ENCODE measurements at places on chromosomes 6 and 20. TPM values are rescaled to one million over a fixed set of nuclear protein-coding genes. Genes with fewer than 3 reads are reported as not detected.

DNA sequence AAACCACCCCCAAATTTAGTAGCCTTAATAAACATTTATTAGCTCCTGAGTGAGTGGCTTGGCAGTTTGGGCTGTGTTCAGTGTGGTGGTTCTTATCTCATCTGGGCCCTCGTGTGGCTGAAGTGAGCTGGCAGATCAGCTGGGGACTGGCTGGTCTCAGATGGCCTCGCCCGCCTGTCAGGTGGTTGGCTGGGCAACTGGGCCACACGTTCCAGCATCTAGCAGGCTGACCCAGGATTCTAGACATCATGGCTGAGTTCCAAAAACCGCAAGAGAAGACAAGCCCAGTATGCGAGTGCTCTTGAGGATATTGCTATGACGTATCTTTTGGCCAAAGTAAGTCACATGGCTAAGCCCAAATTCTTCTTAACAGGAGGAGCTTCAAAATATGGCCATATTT is 28.9 kb downstream of the EIF2S2 start:
- no peaks in the 10 kb centered on the region for H3K27me3 ChIP-seq
- H3K27ac ChIP-seq, result peak overlapping the region; percentile 72
- peak; percentile 76 for DNase-seq
- H3K36me3 ChIP-seq, result peaks cover 35% of the 10 kb centered on the region
- H3K4me1 ChIP-seq, result peaks cover 19% of the 10 kb centered on the region

- H3K36me3 ChIP-seq, result no peaks in the 10 kb centered on the region
- H3K4me1 ChIP-seq, result no peaks in the 10 kb centered on the region
- DNase-seq, result peak; percentile 34
- H3K27me3 ChIP-seq, result no peaks in the 10 kb centered on the region
- peak overlapping the region; percentile 84 for H3K4me3 ChIP-seq
Measured at GRCh38 chr20:58650181-58650775, 805 bp upstream of the STX16 start.

The CALHM6 gene
- 3.1 TPM for total RNA-seq

The GLYATL3 gene
- total RNA-seq, result not detected

- no peak overlapping the region for H3K4me3 ChIP-seq
- no peaks in the 10 kb centered on the region for H3K36me3 ChIP-seq
- H3K4me1 ChIP-seq, result no peaks in the 10 kb centered on the region
- no peaks in the 10 kb centered on the region for H3K27me3 ChIP-seq
- no peak for DNase-seq
- H3K27ac ChIP-seq, result no peak overlapping the region
Measured at GRCh38 chr6:32655203-32655710, 11.2 kb downstream of the HLA-DQB1 start.

The CRISP3 gene
- total RNA-seq, result not detected

- H3K27me3 ChIP-seq, result no peaks in the 10 kb centered on the region
- DNase-seq, result no peak
- H3K4me3 ChIP-seq, result no peak overlapping the region
- peaks cover 66% of the 10 kb centered on the region for H3K4me1 ChIP-seq
- peak overlapping the region; percentile 84 for H3K27ac ChIP-seq
Measured at GRCh38 chr20:38091441-38092216, 58.1 kb downstream of the RPRD1B start.

- H3K4me3 ChIP-seq, result no peak overlapping the region
- H3K4me1 ChIP-seq, result peaks cover 16% of the 10 kb centered on the region
- no peaks in the 10 kb centered on the region for H3K27me3 ChIP-seq
- H3K27ac ChIP-seq, result no peak overlapping the region
Measured at GRCh38 chr20:45036044-45036755, 64.7 kb downstream of the KCNS1 start.

- no peak overlapping the region for H3K4me3 ChIP-seq
Measured at GRCh38 chr6:50712291-50712690, 1.0 kb upstream of the TFAP2D start.

DNA sequence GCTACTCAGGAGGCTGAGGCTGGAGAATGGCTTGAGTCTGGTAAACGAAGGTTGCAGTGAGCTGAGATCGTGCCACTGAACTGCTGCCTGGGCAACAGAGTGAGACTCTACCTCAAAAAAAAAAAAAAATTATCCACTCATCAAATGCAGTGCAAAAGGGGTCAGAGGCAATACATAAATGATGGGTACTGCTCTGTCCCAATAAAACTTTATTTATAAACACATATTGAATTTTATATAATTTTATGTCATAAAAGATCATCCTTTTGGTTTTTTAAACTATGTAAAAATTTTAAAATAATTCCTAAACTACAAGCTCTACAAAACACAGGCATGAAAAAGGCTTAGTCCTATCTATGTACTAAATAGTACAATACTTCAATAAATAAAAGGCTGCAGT is 10.3 kb downstream of the KHDC1 start:
- DNase-seq, result no peak
- H3K27ac ChIP-seq, result no peak overlapping the region
- H3K4me1 ChIP-seq, result no peaks in the 10 kb centered on the region
- H3K36me3 ChIP-seq, result no peaks in the 10 kb centered on the region

GRCh38 chr6:6705061-6705425 is 116.5 kb downstream of the LY86 start:
- no peak overlapping the region for H3K27ac ChIP-seq
- H3K27me3 ChIP-seq, result no peaks in the 10 kb centered on the region
- no peak overlapping the region for H3K4me3 ChIP-seq
- H3K36me3 ChIP-seq, result no peaks in the 10 kb centered on the region
- DNase-seq, result no peak
- H3K4me1 ChIP-seq, result no peaks in the 10 kb centered on the region

DNA sequence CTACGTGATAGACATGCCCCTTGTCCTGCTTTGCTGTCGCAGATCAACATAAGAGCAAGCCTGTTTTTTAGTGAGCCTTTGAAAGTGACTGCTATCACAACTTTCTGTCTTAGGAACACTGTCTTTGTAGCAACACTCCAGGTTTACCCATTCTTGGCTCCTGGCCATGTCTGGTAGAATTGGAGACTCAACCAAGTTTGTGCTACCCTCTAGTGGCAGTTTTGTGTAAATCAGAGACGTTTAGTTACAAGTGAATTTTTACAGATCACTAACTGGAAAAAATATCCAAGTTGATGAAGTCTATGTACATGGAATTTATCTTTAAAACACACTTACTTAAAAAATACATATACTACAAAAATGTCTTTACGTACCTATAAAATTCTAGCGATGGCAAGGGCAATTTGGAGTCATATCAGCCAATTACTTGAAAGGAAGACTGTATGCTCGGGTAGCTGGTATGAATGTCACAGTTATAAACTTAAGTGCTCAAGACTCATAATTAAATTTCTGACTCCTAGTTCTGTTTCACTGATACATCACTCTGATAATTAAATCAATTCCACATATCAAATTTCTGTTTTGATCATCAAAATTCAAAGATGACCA is 101.4 kb downstream of the ADGB start:
- H3K27ac ChIP-seq, result no peak overlapping the region
- no peaks in the 10 kb centered on the region for H3K27me3 ChIP-seq
- no peaks in the 10 kb centered on the region for H3K4me1 ChIP-seq
- DNase-seq, result peak; percentile 82
- H3K36me3 ChIP-seq, result no peaks in the 10 kb centered on the region

The TMC2 gene
- not detected for total RNA-seq

DNA sequence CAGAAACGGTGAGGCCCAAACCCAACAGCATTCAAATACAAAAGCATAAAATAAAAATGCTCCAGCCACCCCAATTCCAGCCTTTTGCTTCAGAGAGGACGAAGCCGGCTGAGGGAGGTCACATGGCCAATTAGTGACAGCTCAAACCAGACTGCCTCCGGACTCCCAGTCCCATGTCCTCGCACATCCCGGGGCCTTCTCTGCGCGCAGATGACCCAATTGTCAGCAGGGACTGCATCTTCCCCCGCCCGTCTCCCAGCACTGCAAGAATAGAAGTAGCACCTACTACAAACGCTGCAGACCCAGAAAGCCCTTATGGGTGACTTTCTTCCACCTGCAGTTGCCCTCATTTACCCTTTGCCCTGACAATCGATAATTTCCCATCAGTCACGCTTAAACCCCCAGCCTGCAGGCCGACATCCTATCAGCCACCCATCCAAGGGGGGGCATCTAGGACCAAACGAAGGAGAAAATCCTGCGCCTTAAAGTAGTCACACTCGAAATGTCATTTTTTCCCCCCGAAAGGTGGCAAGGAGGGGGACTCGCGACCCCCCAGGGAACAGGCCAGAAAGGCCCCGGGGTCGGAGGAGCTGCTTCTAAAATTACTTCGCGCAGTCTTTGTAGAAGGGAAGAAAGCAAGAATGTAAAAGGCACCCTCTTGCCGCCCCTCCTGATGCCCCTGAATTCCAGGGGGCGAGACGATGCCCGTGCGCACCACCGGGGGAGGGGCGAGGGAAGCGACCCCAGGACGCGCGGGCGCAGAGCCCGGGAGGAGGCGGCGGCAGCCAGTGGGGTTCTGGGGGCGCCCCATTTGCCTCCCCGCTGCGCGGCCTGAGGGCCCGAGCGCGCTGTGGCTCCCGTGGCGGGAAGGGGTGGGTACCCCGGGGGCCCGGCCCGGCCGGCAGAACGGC is 792 bp downstream of the SLC23A2 start:
- no peaks in the 10 kb centered on the region for H3K36me3 ChIP-seq
- H3K27me3 ChIP-seq, result no peaks in the 10 kb centered on the region
- peak; percentile 79 for DNase-seq
- peak overlapping the region; percentile 21 for H3K27ac ChIP-seq

The SUPT3H gene
- total RNA-seq, result 4.5 TPM

- DNase-seq, result no peak
- H3K36me3 ChIP-seq, result no peaks in the 10 kb centered on the region
- no peak overlapping the region for H3K4me3 ChIP-seq
- no peaks in the 10 kb centered on the region for H3K4me1 ChIP-seq
- H3K27me3 ChIP-seq, result no peaks in the 10 kb centered on the region
- no peak overlapping the region for H3K27ac ChIP-seq
Measured at GRCh38 chr6:15025446-15025845, 220.4 kb upstream of the JARID2 start.

The FOXQ1 gene
- not detected for total RNA-seq

The GJA10 gene
- total RNA-seq, result not detected

GRCh38 chr6:26067367-26067766 is 19.9 kb upstream of the HFE start:
- H3K27me3 ChIP-seq, result no peaks in the 10 kb centered on the region
- no peak overlapping the region for H3K27ac ChIP-seq
- H3K36me3 ChIP-seq, result no peaks in the 10 kb centered on the region
- H3K4me3 ChIP-seq, result no peak overlapping the region
- DNase-seq, result no peak
- no peaks in the 10 kb centered on the region for H3K4me1 ChIP-seq

DNA sequence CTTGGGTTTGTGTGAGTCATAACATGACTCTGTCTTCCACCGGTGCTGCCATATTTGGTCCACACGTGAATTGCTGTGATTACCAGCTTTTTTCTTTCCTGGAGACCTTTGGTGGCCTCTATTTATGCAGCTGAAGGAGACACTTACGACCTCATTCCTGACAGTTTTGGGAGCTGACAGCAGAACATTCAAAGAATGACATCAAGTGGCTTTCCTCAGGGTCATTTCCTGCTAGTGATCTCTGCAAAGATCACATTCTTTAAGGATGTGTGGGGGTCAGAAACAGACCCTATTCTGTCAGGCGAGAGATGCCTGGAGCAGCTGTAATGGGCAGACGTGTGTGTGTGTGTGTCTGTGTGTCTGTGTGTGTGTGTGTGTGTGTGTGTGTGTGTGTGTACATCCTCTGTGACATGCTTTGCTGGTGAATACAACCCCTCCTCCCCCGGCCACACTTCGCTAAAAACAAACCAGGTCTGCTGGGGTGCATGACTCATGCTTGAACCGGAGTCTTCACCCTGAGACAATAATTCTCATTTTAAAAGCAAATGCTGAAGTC is 115.6 kb downstream of the TMEM170B start:
- no peak overlapping the region for H3K4me3 ChIP-seq
- peak overlapping the region; percentile 31 for H3K27ac ChIP-seq
- no peaks in the 10 kb centered on the region for H3K4me1 ChIP-seq
- no peaks in the 10 kb centered on the region for H3K36me3 ChIP-seq

The PLG gene
- total RNA-seq, result not detected

GRCh38 chr20:34249291-34249690 is 8.1 kb downstream of the ASIP start:
- H3K27ac ChIP-seq, result no peak overlapping the region
- no peak for DNase-seq
- H3K4me3 ChIP-seq, result no peak overlapping the region
- no peaks in the 10 kb centered on the region for H3K27me3 ChIP-seq
- H3K4me1 ChIP-seq, result no peaks in the 10 kb centered on the region
- H3K36me3 ChIP-seq, result no peaks in the 10 kb centered on the region

DNA sequence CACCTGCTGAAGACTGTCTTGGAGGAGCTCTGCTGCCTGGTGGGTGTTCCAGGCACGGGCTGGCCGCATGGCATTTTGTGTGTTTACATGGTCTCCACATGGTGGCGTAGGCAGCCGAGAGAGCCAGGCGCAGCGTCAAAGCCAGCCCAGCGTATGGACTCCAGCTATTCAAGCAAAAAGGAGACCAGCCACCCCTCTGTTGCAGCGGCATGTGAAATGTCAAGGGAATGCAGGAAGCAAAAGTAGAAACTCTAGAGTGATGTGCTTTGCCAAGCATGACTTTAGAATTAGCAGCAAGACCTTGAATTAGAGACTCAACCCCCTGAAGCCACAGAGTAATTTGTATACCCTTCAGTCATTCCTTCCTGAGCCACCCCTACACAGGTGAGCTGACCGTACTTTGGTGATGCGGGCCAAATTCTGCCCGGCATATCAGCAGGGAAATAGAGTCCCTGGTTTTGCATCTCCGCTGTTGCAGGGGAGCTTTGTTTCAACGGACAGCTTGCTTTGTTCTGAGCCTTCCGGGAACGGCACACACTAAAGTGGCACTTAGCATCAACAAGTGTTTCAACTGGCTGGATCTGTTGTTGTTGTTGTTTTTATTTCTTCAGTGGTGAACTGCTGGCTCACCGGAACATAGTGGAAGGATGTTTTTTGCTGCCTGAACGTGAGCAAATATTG is 48.5 kb downstream of the FNDC1 start:
- H3K4me1 ChIP-seq, result peaks cover 6% of the 10 kb centered on the region
- H3K27me3 ChIP-seq, result no peaks in the 10 kb centered on the region
- no peaks in the 10 kb centered on the region for H3K36me3 ChIP-seq
- no peak for DNase-seq
- no peak overlapping the region for H3K27ac ChIP-seq
- H3K4me3 ChIP-seq, result no peak overlapping the region
